ENCODE measurements at places on chromosomes 5 and 9. TPM values are rescaled to one million over a fixed set of nuclear protein-coding genes. Genes with fewer than 3 reads are reported as not detected.

DNA sequence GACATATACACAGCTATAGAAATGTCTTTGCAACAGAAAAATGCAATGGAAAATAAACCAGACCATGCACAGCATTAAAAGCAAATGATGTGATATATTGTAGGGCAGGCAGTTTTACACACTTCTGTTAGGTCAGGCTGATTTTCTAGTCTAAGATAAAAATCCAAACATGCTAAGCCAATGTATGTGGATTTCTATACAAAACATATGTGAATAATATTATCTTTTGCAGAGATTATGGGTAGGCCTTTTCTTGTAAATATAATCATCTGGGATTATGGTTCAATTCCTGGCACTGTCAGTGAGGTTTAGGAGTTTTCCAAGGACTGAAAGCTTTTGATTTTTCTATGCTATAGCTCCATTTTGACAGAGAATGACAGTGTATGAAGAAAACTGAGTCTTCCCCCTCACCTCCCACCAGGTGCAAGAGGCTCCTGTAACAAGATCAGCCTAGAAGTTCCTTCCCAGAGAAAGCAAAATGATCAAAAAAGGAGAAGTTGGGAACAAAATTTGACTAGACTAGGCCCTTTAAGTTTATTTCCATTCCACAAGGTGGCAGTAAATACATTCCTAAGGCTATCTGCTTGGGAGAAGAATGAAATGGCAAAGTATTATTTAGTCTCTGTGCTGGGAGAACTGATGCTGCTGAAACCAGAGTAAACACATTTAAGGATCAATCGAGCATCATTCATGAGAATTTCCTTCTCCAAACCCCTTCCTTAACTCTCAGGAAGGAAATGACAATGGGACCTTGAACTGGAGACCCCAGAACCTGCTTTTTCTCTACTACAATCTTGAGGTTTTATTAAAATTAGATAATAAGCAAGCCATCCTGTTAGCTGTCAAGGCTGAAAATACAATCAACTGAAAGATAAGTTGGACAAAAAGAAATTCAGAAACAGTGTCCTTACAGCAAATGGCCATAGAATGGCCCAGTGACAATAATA is 133.0 kb upstream of the TUT7 start:
- H3K4me1 ChIP-seq: peaks cover 9% of the 10 kb centered on the region
- no peak overlapping the region for H3K4me3 ChIP-seq
- H3K27ac ChIP-seq: no peak overlapping the region
- no peaks in the 10 kb centered on the region for H3K36me3 ChIP-seq
- no peak for DNase-seq

DNA sequence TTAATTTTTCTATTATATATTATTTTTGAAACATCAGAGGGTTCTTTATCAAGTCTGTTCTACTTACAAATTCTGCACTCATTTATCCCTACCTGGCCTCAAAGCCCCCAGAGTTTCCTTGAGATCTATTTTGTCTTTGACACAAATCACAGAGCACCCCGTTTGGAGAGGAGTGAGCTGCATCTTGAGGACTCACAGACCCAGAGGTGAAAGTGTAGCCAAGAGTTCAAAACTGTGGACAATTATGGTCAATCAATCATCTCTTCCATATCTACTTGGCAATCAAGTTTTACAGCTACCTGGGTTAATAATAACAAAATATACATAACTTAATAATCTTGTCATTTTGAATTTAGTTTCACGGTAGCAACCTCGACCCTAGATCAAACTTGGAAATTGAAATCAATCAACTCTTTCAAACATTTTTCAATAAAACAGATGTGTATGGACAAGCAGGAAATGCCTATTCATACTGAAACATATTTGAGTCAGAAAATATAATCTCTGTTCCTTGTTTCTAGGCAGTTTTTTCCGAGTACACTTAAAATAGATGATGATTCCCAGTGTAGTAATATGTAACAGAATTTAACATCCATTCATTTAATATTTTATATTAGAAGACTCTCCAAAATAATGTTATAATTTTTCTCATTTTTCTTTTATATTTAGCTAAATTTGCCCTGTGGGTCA is 13.7 kb upstream of the SYK start:
- DNase-seq: no peak
- H3K27ac ChIP-seq: no peak overlapping the region

DNA sequence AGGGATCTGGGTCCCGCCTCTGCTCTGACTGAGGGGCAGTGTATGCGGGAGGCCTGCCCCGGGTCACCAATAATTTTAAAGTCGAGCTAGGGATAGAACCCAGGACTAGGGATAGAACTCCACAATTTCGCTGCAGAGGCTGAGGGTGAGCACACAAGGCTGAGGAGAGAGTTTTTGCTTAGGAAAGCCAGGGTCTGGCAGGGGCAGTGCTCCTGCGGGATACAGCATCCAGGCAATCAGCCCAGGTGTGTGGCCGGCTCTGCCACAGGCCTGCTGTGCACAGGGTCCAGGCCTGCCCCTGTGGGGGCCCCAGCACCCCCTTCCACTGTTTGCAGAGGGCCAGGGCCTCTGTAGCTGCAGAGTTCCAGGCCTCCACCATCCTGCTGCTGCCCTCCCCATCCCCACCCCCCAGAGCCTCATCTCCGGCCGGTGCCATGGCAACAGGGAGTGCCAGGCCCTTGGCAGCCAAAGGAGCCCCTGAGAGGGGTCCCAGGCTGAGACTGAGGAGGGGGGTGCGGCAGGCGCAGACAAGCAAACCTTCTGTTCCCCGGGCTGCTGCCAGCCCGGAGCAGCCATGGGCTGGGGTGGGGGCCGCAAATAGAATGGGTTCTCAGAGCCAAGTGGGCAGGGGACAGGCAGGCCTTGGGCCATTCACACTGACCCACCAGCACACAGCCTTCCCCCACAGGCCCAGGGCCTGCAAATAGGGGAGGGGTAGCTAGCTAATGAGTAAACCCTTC is 8.6 kb downstream of the PDGFRB start:
- H3K4me1 ChIP-seq: peaks cover 71% of the 10 kb centered on the region
- DNase-seq: no peak

- DNase-seq: no peak
- H3K36me3 ChIP-seq: peaks cover 23% of the 10 kb centered on the region
- no peaks in the 10 kb centered on the region for H3K27me3 ChIP-seq
- no peak overlapping the region for H3K4me3 ChIP-seq
Observed at GRCh38 chr9:95273369-95274022, 44.0 kb downstream of the FANCC start.

PLPP7 gene
- not detected for total RNA-seq

SLC46A2 gene
- not detected for total RNA-seq

RASGEF1C gene
- total RNA-seq: not detected

ACTBL2 gene
- not detected for total RNA-seq

All from activated CD8-positive, alpha-beta memory T cell treated with anti-CD3 and anti-CD28 coated beads, Interleukin-2, amount 10 ng/mL, durations not matched to agents 7 days and 5 days (primary cell).